ENCODE measurements at places on chromosomes 11 and 22.

- DNase-seq, result peak; percentile 65
These were observed 14.7 kb downstream of the MPEG1 start for GRCh38 chr11:59197991-59198390.

GRCh38 chr11:111735262-111736116 is 30.7 kb downstream of the PPP2R1B start:
- no peak for DNase-seq

GRCh38 chr11:90330632-90331031 is 107.8 kb upstream of the CHORDC1 start:
- DNase-seq, result no peak

- no peak for DNase-seq
These were observed 44.9 kb downstream of the ATG16L2 start for GRCh38 chr11:72859126-72859525.

GRCh38 chr11:123103326-123103980 is 41.5 kb upstream of the HSPA8 start:
- peak; percentile 37 for DNase-seq

DNA sequence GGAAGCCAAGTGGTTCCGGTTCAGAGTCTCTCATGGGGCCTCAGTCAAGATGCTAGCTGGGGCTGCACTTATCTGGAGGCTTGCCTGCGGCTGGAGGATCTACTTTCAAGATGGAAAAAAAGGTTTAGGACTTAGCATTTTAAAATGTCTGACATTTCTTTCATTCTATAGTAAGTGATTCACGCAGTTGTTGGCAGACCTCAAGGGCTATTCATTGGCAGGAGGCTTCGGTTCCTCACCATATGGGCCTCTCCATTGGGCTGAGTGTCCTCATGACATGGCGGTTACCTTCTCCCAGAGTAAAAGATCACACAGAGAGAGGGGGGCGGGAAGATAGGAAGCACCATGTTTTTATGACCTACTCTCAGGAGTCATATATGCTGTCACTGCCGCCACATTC is 298.0 kb upstream of the PLET1 start:
- no peak for DNase-seq

DNA sequence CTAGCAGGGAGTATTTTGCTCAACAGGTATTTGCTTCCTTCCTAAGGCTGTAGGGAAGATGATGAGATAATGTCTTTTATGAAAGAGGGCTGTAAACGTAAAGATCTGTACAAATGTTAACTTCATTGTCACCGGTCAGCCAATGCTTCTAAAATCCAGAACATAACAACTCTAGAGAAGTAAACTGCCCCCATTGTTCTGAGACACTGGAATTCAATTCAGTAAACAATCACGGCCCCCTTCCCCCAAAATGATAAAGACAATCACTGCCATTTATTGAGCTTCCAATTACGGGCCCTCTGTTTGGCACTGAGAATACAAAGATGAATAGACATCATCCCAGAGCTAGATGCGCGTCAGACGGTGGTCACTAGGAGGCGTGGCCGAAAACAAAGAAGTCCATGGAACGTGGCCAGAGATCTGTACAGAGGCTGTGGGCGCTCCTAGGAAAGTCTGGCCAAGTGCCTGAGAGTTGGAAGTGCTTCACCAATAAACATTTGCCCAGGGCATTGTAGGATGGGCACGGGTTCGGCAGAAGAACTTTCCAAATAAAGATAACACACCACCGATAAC is 576 bp downstream of the TMEM258 start:
- DNase-seq, result peak; percentile 71

- peak; percentile 77 for DNase-seq
These were observed 442 bp downstream of the PELI3 start for GRCh38 chr11:66467034-66467659.

DNA sequence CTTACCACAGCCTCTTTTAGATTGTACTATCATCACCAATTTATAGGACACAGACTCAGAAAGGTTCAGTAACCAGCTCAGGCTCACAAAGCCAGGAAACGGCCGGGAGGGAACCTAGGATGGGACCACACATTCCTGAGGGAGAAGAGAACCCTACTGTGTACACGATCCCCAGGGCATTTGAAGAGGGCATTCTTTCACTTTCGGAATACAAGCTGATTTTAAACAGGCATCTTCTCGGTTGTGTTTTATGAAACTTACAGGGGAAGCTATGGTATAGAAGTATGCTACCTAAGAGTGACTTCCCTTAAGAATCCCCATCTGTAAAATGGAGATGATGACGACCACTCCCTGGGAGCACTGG is 19.0 kb downstream of the SMCO4 start:
- no peak for DNase-seq

- DNase-seq, result no peak
These were observed 22.4 kb upstream of the ARFGAP3 start for GRCh38 chr22:42879371-42880021.

GRCh38 chr11:124202951-124203350 is 19.8 kb downstream of the OR10D3 start:
- no peak for DNase-seq

DNA sequence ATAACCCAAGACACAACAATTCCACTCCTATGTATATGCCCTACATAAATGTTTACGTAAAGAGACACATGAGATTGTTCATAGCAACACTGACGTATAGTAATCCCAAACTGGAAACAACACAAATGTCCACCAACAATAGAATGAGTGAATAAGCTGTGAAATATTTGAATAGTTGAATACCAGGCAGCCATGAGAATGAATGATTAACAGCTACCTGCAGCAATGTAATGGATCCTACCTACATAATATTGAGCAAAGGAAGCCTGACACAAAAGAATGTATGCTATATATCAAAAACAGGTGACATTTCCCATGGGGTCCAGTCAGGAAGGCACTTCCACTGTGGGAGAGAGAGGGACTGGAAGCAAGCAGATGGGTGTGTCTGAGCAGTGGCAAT is 92.8 kb upstream of the LINC01488 start:
- DNase-seq, result no peak

DNA sequence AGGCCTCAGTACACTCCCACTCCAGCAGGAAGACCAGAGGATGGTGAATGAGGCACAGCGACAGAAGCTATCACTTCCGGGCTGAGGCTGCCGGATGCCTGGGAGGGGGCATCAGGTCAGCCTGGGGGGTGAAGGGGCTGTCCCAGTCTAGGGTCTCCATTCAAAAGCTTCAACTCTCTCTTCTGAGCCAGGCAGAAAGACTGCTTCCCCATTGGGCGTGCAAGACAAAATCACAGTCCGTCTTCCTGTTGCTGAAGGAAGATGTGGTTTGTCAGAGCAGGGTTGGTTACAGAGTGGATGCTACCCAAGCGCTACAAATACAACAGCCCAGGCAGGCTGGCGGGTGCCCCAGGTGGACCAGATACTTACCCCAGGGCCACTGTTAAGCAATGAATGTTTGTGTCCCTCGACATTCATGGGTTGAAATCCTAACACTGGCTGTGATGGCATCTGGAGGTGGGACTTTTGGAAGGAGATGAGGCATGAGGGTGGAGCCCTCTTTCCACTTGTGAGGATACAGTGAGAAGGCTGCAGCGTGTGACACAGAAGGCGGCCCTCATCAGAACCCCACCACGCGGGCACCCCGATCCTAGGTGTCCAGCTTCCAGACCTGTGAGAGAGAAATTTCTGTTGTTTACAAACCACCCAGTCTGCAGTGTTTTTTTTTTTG is 12.0 kb downstream of the UPK3A start:
- DNase-seq, result no peak

DNA sequence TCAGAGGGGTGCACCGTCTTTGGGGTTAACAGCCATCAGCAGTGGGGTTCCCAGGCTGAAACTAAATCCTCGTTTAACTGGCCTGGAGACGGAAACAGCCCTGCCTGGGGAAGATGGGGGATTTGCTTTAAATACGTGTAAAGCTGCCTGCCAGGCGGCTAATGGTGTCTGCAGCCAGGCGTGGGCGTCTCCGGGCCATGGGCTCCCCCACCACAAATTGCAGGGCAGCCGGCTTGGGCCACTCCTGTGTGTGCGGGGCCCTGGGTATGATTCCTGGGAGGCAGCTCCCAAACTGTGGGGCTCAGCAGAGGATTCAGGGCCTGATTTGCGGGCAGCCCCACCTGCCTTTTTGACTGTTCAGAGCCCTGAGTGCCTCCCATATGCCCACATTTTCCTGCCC is 110.5 kb downstream of the KCNQ1 start:
- no peak for DNase-seq

DNA sequence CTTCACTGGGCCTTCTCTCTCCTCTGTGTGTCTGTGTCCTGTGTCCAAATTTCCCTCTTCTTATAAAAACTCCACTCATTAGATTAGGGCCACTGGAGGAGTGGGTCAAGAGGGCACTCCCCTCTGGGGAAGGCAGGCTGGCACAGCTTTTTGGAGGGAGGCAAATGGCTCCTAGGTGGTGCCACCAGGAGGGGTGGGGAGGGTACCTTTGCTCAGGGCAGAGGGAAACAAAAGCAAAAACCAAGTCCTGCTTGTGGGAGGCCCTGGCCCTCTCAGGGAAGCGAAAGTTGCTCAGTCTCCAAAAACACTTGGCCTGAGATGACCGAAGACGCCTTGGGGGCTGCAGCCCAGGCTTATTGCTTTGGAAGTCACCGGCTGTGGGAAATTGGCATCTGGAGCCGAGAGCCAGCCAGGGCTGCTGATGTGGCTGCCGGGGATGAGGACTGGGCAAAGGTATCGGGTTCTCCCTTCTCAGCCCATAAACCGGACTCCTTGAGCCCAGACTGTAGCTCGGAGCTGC is 48.2 kb upstream of the ANO1 start:
- no peak for DNase-seq

GRCh38 chr11:61954851-61955421 is 4.8 kb downstream of the BEST1 start:
- peak; percentile 53 for DNase-seq

DNA sequence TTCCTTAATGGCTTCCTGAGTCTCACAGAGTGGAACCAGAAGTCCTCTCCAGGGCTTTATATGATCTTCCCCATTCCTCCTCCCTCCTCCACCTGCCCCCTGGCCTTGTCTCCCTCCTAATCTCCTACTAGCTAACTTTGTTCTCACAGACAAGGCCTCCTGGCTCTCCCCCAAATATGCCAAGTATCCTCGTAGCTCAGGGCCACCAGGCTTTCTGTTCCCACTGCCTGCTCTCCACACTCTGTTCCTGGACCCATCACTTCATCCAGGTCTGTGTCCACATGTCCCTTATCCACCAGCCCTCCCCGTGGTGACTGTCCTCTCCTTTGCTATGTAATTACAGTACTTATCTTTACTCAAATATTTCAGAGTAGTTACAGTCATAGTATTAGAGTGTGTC is 23.2 kb upstream of the LMO1 start:
- no peak for DNase-seq

DNA sequence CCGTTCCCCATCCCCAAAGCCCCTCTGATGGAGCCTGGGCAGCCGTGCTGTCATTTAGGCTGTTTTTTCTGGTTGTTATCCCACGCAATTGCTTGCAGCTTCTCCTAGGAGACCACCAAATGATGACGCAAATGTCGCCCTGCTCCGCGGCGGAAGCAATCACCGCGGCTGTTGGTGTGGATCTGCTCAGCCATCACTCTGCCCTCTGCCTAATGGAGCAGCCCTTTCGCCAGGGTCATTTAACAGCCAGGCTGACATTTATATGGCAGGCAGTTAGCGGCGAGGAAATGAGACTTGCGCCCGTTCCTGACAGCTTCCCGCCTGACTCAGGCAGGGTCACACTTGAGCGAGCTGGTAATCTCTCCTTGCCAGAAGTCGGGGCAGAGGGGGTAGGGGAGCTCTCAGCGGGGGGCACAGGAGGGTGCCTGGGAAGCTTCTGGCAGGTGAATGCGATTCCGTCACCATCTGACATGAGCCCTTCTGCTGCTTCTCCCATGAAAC is 97.9 kb upstream of the RTL6 start:
- no peak for DNase-seq

Measured in urothelium cell line (cell line).